Fibroblast of pulmonary artery (primary cell): ENCODE measurements at places on chromosomes 7 and 10.

GRCh38 chr7:77685233-77685632, 11.0 kb upstream of the RSBN1L start:
- DNase-seq: no peak

GRCh38 chr7:137981668-137982067, 20.2 kb downstream of the CREB3L2 start:
- DNase-seq: no peak

DNA sequence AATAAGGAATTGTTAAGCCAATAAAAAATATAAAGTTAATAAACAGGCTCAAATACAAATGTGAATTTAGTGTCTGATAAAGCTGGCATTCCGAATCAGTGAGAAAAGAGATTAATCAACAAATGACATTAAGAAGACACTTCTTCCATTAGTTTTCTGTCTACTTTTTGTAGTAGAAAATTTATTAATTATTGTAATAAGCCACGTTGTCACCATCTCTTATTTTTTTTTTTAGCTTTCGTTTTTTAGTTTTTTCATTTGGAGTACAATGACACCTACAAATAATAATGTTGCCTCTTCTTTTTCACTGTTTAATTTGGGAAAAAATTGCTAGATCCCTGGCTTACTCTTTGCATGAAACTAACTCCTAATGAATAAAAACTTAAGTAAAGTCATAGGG, 46.8 kb upstream of the STEAP1B start:
- no peak for DNase-seq

DNA sequence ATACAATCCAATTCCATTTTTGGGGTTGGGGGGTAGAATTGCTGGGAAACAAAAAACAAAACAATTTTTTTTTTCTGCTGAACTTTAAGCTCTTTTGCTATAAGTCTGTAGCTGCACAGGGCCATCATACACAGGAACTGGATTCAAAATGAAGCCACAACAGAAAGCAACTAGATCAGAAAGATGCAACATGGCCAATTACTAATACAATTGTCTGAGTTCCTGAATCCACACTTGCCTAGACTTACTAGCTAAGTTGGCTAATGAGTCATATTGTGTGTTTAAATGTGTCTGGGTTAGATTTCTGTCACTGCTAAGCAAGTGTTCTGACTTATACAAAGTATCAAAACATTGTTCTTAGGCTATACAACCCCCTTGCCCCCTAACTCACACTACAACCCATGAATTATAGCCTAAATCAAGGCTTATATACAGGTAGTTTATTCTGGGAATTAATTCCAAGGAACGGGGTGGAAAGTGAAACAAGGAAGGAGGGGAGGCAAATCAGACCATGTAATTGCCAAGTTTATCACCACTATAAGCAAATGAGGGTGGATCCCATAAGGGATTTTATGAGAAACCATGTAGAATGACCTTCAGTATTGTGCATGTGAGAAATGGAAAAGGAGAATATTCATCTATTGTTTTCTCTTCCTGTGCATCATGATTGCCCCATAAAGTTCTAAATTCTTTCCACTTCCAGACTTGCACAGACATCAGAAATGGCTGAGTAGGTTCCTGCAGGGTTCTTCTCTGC, 337.9 kb upstream of the SORCS1 start:
- DNase-seq: no peak

GRCh38 chr10:21194510-21194993, 297.4 kb upstream of the NEBL start:
- peak; percentile 66 for DNase-seq

DNA sequence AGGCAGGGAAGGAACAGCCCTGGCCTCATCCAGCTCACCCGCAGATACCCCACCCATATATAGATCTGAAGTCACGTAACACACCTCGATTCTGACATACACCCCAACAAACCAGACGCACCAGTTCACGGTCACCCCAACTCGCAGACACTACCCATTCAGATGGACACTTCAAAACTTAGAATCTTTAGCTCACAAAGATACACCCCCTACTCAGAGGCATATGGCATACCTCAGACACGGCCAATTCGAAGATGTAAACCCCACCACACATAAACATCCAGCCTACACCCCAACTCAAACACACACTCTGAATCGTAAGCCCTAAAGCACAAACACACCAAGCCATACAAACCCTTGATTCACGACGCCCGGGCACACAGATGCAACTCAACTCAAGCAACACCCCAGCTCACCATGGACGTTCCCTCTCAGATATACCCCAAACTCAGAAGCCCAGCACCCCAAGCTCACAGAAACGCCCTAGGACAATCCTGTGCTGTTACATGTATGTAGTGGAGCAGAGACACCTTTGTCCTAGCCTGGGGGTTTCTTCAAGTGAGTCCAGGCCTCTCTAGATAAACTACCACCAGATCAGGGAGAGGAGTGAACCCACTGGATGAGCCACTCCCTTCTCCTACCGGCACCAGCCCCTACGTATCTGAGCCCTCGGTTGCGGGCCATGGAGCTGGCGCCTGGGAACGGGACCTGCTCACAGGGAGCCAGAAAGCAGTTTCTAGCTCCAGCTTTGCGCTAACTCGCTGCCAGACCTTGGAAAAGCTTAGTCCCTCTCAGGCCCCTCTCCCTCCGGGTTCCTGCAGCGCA, 8.8 kb downstream of the PSD start:
- no peak for DNase-seq

DNA sequence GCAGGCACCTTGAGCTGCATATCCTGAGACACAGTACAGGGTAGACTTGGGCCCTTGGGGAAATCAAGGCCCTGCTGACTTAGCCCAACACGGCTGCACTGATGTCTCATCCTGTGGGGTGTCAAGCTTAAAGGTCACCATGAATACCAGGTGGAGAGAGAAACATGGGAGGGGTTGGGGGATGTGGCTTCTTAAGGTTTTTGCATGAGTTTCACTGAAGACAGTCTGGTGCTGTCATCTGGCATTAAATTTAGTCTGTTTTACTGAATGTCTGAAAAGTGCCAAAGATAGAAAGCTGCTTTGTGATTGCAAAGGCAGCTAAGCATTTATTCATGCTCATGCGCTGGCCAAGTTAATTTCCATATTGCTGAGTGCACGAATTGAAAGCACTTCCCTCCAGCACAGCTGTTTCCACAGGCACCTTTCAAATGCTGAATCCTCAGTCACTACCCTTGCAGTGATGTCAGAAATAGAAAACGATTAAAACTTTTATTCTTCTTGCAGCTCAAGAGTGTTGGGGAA, 102.1 kb downstream of the OSBPL3 start:
- DNase-seq: no peak

- DNase-seq: no peak
Measured at GRCh38 chr10:48542471-48543181, 62.2 kb downstream of the ARHGAP22 start.

DNA sequence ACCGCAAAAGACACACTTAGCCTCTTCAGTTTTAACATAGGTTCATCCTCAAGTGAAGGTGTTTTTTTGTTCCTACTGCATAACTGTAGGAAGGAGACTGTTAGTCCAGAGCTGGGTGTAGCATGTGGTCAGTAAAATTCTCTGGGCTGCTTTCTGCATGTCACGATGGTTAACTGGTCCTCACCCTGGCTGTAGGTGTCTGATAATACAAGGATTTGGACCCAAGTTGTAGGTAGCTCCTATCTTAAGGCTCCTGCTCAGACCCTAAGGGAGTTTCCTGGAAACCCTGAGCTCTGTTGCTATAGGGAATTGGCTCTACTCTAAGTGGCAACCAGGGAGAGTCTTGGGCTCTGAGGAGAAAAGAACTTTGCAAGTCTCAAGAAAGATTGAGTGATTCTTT, 112.9 kb downstream of the SAMD9 start:
- DNase-seq: no peak

- DNase-seq: no peak
Measured at GRCh38 chr7:28623863-28624262, 211.5 kb downstream of the CREB5 start.

- no peak for DNase-seq
Measured at GRCh38 chr10:69847458-69847857, 45.8 kb downstream of the COL13A1 start.

GRCh38 chr7:32070051-32070405, 179 bp downstream of the PDE1C start:
- DNase-seq: no peak

DNA sequence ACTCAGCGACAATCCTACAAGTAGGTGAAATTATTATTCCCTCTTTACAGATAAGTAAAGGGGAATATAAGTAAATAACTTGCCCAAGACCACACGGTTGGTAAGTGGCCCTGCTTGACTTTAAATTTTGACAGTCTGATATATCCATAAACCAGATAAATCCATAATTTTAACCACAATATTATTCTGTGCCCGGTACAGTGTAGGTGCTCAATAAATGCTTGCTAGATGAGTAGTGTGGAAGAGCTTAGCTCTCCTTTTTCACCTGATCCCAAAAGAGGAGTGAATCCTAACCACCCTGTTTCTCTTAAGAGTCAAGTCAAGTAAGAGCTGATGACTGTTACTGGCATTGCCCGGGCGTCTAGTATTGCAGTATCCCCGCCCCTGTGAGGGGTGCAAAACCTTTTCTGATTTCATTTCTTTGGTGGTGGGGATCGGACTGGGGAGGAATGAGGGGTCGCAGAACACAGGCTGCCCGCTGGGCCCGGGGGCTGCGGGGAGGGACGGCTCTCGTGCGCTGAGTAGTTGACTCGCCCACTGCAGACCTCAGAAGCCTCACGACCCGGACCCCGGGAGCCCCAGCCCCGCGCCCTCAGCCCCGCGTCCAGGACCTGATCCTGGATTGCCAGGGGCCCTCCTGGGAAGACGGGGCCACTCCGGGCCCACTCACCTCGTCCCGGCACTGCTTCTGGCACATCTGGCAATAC, 490 bp downstream of the KIN start:
- DNase-seq: no peak

DNA sequence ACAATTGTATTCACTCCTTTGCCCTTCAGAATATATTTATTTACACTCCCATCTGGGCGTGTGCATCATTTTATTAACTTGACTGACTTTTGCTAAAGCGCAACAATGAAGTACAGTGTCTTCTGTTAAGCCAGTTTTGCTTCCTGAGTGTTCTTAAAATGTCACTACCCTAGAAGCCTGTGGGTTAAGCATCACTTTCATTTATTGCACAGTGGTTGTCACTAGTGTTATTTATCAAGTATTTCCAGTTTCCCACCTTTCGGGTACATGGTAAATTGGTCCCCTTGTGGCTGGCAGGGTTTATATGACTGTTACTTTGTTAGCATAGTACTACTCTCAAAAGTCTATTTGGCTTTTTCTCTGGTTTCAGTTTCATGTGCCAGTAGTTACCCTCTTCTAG, 3.3 kb downstream of the HILPDA start:
- DNase-seq: no peak

DNA sequence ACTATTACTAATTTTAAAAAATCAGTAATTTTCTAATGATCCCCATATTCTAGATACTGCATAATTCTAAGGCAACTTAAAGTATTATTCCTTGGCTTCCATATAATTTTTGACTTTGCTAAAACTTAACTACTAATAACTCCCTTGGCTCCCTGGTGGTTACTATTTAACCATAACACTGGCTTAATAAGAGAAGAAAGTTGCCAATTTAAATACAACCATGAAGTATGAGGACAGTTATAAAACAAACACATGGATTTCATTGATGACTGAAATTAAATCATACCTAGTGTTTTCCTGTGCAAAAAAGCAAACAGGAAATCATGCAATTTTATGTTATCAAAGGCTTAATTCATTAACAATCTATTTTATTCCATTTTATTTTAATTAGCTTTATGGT, 1073.9 kb downstream of the GRM8 start:
- DNase-seq: no peak

GRCh38 chr7:44433255-44434022, 57.0 kb downstream of the NUDCD3 start:
- no peak for DNase-seq

GRCh38 chr10:57988964-57989363, 278.7 kb downstream of the IPMK start:
- DNase-seq: no peak

DNA sequence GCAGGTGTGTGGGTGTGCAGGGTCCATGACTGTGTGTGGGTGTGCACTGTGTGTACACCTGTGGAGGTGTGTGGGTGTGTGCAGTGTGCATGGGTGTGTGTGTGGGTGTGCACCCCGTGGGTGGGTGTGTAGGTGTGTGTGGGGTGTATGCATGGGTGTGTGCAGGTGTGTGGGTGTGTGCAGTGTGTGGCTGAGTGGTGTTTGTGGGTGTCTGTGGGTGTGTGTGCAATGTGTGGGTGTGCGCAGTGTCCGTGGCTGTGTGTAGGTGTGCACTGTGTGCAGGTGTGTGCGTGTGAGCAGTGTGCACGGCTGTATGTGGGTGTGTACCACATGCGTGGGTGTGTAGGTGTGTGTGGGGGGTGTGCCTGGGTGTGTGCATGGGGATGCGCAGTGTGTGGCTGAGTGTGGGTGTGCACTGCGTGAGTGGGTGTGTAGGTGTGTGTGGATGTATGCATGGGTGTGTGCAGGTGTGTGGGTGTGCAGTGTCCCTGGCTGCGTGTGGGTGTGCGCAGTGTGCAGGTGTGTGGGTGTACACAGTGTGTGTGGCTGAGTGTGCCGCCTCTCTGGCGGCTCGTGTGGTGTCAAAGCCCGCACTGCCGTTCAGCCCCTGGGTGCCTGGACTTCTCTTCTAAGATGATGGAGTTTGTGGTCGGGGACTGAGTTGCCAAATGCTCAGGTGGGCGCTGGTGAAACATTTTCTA, 208.3 kb downstream of the DNAJB6 start:
- DNase-seq: no peak

GRCh38 chr10:127836966-127837365, 55.8 kb downstream of the CLRN3 start:
- peak; percentile 3 for DNase-seq

DNA sequence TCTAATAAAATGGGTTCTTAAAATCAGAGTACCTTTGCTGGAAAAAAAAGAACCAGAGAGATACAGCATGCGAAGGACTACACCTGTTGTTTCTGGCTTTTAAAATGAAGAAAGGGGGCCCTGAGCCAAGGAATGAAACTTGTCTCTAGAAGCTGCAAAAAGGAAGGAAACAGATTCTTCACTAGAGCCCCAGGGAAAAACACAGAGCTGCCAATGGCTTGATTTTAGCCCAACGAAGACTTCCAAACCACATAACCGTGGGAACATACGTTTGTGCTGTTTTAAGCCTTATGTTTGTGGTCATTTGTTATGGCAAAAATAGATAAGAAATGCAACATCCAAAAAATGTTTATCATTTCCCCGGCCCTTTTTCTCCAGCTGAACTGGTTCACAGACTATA, 780.0 kb downstream of the SORCS1 start:
- peak; percentile 70 for DNase-seq

DNA sequence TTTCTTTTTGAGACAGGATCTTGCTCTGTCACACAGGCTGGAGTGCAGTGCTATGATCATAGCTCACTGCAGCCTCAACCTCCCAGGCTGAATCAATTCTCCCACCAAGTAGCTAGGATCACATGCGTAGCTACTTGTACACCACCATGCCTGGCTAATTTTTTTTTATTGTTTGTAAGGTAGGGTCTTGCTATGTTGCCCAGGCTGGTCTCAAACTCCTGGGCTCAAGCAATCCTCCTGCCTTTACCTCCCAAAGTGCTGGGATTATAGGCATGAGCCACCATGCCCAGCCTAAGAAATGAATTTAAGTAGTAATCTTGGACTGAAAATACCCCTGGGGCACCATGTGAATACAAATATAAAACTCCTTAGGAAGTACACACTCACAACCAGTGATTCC, 5.8 kb downstream of the NUDT13 start:
- no peak for DNase-seq

GRCh38 chr7:5532536-5533335, 109.1 kb upstream of the TNRC18 start:
- DNase-seq: no peak

GRCh38 chr10:69912589-69912988, 110.9 kb downstream of the COL13A1 start:
- DNase-seq: peak; percentile 7
